ENCODE measurements at places on chromosomes 3 and 15.
A peak's percentile ranks its signal among the peaks of the same experiment; 100 is the strongest.

DNA sequence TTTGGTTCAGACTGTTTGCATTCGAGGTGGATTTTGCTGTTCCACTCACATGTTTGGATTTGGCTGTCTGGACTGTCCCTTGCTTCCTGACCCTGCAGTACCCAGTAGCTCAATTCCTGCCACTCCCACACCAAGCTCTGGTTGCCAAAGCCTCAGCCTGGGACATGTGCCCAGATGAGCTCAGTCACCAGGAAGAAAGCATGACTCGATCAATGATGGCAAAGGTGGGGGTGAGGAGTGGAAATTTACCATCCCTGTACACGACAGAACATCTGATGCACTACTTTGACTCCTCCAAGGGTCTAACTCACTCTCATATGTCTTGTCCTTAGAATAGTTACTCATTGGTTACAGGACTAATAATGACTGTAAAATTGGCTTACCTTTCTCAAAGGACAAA is 45.2 kb downstream of the ZNF385D start:
- H3K36me3 ChIP-seq: no peaks in the 10 kb centered on the region
- peak; percentile 56 for DNase-seq
- H3K27me3 ChIP-seq: no peaks in the 10 kb centered on the region
- peak overlapping the region; percentile 60 for H3K27ac ChIP-seq

DNA sequence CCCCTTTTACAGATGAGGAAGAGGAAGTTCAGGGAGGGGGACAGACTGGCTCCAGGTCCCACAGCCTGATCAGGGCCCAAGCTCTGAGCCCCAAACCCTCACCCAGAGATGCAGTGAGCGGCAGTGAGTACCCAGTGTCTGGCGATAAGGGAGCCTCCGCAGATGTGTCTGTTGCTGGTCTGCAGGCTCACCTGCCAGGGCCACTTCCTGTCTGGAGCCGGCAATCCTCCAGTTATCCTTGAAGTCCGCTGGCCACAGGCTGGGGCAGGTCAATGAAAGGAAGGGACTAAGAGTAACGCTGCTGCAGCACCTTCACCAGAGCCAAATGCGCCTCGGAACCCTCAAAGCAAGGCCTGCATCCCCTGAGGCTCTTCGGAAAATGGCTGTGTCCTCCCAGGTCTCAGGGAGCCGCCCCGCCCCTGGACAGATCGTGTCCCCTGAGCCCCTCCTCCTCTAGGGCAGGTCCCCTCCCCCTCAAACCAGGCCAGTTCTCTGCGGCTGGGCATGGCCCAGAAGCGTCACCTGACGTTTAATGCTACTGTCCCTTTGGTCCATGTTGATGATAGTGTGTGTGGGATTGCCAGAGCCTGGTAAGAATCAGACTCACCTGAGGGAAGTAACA is 51.5 kb downstream of the MYL3 start:
- H3K27ac ChIP-seq: peak overlapping the region; percentile 75
- DNase-seq: peak; percentile 25
- H3K36me3 ChIP-seq: no peaks in the 10 kb centered on the region
- H3K4me1 ChIP-seq: no peaks in the 10 kb centered on the region
- no peaks in the 10 kb centered on the region for H3K27me3 ChIP-seq

- H3K4me1 ChIP-seq: peaks cover under 1% of the 10 kb centered on the region
- H3K4me3 ChIP-seq: no peak overlapping the region
- no peak for DNase-seq
- H3K36me3 ChIP-seq: no peaks in the 10 kb centered on the region
- peak overlapping the region; percentile 80 for H3K27ac ChIP-seq
- no peaks in the 10 kb centered on the region for H3K27me3 ChIP-seq
Measured at GRCh38 chr3:129617381-129618185, 11.1 kb upstream of the PLXND1 start.

DNA sequence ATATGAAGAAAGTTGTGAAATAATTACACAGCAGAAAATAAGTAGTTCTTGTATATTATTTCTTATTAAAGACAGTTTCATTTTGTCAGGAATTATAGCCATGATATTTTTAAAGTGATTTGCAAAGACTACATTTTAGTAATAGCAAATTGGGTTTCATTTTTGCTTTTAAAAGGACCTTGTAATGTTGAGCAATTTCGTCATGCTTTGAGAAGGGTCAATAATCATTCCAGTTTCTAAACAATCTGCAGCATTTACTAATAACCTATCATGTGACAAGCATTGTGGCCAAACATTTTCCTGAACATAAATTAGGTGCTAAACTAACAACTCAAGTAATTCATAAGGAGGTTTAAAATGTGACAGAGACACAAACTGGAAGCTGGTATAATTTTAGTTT is 214.4 kb upstream of the CBLB start:
- no peak overlapping the region for H3K27ac ChIP-seq
- no peak for DNase-seq
- H3K4me1 ChIP-seq: no peaks in the 10 kb centered on the region
- H3K27me3 ChIP-seq: no peaks in the 10 kb centered on the region

DNA sequence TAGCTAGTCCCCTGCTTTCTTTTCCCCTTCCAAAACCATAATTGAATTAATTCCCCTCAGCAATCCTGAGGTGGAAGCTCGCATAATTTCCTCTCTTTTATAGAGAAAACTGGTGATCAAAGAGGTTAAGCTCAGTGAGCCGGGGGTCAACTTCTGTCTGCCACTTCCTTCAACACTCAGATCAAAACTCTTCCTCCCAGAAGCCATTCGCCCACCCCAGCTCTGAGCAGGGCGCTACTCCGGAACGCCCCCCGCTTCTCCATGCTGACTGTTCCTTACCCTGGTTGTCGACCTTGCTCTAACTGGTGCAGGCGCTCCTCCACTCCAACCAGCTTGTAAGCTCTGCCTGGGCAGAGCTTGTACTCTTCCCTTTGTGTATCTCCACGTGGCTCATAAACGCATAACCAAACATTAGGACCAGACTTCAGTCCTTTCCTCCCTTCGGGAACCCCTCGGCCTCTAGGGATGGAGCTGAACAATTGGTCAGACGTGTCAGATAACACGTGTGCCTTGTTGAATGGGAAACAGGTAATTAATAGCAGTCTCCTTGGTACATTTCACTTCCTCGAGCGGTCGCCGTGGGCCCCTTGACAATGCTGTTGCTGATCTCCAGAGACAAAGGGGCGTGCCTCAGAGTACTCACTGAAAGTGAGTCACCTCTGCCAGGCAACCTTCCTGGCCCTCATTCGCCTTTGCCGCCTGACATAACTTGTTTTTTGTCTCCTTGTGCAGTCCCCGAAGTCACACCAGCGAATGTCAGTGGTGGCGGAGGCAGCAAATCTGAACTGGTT is 71.8 kb downstream of the IL5RA start:
- H3K27me3 ChIP-seq: no peaks in the 10 kb centered on the region
- H3K4me3 ChIP-seq: peak overlapping the region; percentile 19
- no peaks in the 10 kb centered on the region for H3K36me3 ChIP-seq

DNA sequence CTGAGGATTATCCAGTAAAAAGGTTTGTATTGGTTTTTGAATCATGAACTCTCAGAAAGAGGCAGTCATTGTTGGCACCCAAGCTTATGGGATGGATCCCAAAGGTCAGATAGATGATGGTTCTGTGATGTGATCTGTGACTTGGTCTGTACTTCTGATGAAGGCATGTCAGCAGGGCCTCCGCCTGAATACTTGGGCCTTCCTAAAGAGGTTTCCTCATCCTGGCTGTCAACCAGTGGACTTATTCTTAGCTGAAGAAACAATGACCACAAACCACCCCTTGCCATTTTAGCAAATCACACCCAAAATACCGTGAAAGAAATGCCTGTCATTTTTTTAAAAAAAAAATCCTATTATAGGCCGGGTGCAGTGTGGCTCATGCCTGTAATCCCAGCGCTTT is 48.2 kb upstream of the SLC9A9 start:
- no peaks in the 10 kb centered on the region for H3K27me3 ChIP-seq
- H3K36me3 ChIP-seq: no peaks in the 10 kb centered on the region
- H3K4me3 ChIP-seq: no peak overlapping the region
- no peaks in the 10 kb centered on the region for H3K4me1 ChIP-seq
- no peak for DNase-seq
- no peak overlapping the region for H3K27ac ChIP-seq

DNA sequence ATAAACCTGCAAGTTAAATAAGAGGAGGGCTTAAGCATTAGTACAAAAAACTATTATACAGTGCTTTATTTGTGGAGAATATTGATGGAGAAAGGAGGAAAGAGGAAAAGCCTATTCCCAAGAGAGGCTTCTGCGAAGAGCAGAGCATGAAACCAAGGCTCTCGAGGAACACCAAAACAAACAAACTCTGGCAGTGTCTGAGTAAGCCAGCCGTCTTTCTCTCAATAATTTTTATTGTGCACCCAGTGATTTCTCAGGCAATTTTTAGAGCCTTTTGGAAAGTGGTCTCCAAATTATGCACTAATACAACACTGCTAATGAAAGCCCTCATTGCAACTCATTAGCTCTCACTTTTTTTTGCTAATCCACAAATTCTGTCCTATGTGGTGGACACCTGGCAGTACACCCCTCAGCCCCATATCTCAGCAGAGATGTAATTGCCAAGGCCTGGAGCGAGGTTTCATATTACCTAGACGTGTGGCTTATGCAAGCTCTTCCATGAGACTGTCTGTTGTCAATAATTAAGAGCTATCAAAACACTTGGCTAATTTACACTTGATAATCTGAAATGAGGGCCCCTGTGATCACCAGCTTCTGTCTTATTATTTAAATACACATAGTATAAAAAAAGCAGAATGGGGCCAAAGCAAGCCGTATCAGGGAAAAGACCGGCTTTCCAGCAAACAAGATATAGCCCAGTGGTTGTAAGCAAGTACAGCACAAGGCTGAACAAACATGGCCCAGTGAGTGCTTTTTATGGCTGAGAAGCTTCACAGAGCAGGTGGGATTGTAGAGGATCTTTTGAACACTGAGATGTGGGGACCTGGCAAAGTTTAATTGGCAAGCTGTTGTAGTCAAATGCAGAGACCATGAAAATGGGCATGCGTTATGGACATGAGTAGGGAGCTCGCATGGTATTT is 216.9 kb downstream of the ROBO2 start:
- H3K4me3 ChIP-seq: no peak overlapping the region
- H3K27me3 ChIP-seq: no peaks in the 10 kb centered on the region
- DNase-seq: no peak
- no peak overlapping the region for H3K27ac ChIP-seq
- no peaks in the 10 kb centered on the region for H3K4me1 ChIP-seq
- H3K36me3 ChIP-seq: no peaks in the 10 kb centered on the region

Data from breast epithelium (tissue), 4 donors.